ENCODE measurements at places on chromosomes 5 and 9.

DNA sequence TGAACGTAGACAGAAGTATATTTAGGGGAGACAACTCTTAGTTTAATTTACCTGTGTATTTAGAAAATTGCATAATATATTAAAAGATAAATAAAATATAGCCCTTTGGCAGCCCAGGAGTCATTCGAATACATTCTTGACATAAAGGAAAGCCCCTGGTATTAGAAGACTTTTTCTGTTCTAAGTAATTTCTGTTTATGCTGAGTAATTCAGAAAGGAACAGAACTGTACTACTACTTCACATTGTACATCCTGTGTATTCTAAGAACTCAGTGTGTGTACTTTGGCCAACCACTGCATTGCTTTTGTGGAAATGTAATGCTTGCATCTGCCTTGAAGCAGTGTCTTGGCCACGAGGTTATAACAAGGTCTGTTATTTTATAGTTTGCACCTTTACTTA, 136.4 kb downstream of the KDM4C start:
- peak; percentile 17 for DNase-seq

GRCh38 chr5:116583085-116583861, 8.7 kb upstream of the SEMA6A start:
- no peak for DNase-seq

DNA sequence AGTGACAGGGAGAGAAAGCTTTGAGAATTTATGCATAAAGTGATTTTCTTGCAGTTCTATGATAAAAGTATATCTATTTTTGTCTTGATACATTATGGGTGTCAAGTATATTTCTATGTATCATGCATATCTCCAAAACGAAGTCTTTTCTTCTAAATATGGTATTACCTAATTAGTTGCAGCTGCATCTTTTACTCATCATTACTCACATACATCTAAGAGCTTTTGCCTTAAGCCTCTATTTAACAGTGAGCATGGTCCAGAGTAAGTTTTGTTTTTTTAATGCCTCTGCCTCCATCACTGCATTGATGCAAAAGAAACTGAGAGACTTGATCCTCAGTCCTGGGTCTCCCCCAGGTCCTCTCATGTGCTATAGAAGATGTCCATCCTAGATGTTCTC, 40.0 kb upstream of the SMC5 start:
- DNase-seq: no peak

DNA sequence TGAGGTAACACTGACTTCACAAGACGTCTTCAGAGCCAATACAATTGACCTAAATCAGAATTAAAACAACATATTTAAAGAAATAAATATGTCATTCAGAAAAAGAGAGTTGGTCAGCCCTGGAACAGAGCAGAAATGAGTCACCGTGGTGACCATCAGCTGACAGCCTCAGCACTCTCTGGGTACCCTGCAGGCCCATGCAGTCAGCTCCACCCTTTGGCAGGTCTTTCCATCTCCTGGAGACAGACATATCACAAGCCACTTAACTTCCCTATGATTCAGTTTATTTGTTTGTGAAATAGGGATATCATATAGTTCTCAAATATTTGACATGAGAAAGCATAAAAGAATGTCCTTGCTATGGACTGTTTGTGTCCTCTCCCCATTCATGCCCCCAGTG, 151.6 kb upstream of the MEF2C start:
- DNase-seq: no peak

- DNase-seq: no peak
Observed at GRCh38 chr5:375921-376798, 54.6 kb downstream of the AHRR start.

DNA sequence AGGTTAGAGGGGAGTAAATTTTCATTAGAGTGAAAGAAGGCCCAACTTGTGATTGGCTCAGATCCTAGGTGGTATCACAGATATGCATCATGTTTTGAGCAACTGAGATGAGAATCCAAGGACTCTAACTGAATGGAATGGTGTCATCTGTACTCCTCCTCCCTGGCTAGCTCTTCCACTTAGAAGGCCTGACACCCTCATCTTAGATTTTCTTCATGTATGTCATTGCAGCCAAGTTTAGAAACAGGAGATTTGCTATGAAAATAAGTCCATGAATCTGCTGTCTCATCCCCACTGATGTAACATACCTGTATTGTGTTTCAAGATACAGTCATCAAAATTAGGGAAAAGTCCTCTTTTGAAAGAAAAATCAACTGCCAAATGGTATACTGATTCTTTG, 54.4 kb downstream of the ITGA1 start:
- DNase-seq: no peak

- no peak for DNase-seq
Observed at GRCh38 chr9:26413611-26414010, 479.0 kb downstream of the CAAP1 start.

Data from erythroblast (primary cell).